ENCODE measurements at places on chromosomes 2 and 18. TPM values are rescaled to one million over a fixed set of nuclear protein-coding genes. Genes with fewer than 3 reads are reported as not detected.

- no peak for DNase-seq
These were observed 478.8 kb downstream of the PTPRM start for GRCh38 chr18:8045884-8046281.

DNA sequence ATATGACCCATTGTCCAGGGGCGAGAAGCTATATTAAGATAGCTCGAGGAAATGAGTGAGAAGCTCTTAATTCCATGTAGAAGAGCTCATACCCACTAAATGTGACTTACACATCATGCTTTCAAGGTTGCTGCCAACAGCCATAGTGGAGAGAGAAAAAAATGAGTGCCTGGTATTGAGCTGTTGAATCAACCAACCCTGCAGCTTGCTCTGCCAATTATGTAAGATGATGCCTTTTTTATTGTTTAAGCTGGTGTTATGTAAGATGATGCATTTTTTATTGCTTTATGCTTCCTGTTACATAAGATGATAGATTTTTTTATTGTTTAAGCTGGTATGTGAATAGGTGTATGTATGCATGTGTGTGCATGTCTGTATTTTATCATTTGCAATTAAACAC, 228.2 kb downstream of the CCDC178 start:
- no peak for DNase-seq

DNA sequence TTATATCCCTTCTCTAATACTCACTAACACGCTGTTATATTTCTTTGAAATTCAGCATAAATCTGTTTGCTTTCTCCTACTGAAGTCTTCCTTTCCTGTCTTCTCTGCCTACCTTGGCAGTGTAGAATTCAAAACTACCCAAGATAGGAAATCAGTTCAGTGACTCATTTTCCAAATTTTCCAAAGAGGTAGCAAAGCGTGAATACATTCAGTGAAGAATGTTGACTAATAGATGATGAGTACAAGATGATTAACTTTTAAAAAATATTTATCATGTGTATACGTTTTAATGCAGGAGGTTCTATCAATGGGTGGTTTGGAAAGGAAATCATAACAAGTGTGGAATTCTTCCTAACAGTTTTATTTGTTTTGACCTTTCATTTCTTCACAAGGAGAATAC, 201.9 kb upstream of the SLC8A1 start:
- no peak for DNase-seq

GRCh38 chr2:17628349-17629261, 88.1 kb downstream of the VSNL1 start:
- DNase-seq, result no peak

- no peak for DNase-seq
These were observed 570.6 kb downstream of the ZEB2 start for GRCh38 chr2:143949121-143949848.

The DARS1 gene
- total RNA-seq, result 69.7 TPM

The CCDC74B gene
- total RNA-seq, result 8.6 TPM

Data from kidney epithelial cell (primary cell).